ENCODE measurements at places on chromosomes 12 and 14.

- no peak for DNase-seq
Observed at GRCh38 chr12:65614259-65614889, 209.9 kb upstream of the HMGA2 start.

- DNase-seq = no peak
Observed at GRCh38 chr12:80490329-80490728, 46.3 kb downstream of the PTPRQ start.

DNA sequence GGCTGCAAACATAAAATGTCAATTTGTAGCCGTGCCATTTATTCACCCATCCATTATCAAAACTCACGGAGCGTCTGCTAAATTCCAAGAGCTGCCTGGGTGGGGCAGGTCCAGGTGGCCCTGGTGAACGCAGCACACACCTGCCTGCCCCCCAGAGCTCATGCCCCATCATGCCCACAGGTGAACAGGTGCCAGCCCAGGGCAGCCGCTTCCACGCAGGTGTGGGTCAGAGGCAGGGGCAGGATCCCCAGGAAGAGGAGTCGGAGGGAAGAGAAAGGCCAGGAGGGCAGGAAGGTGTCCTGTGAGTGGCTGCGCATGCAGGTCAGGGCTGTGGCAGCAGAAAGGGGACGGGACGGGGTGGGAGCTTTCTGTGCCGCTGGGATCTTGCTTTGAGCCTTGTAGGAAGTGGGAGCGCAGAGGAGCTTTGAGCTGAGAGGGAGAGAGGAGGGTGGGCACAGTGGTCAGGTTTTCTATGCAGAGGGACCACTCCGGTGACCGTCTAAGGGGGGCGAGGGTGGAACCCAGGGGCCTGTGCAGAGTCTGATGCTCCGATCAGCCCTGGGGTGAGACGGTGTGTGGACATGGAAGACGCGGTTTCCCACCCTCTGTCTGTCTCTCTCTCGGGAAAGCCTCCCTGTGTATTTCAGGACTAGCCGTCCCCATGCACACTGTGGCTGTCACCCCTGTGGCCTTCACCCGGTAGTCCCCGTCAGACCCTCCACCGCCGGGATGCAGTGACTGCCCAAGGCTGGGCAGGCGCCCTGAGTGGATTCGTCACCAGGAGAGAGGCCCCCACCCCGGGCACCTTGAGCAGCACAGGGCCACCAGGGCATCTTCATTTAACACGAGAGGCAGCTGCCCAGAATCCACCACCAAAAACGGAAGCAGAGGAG lies 26.7 kb downstream of the GALNT9 start:
- DNase-seq = no peak

GRCh38 chr14:59107819-59108218 lies 80.6 kb upstream of the DAAM1 start:
- no peak for DNase-seq

DNA sequence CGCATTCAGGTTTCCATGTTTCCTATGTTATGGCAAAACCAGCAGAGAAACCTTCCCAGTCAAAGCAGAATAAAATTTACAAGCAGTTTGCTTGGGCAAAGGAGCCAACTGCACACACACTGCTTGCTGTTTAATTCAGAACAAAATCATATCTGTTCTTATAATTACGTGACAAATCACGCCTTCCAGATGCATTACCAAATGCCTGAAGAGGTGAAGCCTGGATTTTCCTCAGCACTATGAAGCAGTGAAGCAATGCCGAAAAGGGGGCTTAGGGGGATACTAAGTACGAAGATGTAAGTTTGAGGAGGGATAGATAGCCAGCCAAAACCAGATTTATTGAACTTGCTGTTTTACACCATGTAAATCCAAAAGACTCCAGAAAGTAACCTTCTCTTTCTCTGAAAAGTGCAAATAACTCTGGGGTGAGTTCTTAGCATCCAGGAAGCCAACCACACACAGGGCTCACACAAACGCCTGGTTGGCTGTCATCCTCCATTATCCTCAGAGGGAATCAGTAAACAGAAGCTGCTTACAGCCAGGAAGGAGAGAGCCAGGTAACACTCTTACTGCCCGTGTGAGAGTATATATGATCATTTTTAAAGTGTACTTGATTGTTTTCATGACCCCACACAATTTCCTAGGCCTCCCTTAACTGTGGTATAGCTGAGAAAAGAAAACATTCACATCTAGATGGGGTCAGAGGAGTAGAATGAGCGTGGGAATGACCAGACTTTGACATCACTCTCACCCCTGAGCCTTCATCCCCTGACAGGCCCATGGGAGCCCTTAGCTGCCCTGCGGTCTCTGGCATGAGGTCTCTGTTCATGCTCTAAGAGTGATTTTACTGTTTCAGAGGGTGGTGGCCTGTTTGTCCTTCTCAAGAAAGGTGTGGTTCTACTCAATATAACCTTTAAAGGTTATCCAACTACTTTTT lies 442.5 kb downstream of the EGLN3 start:
- DNase-seq = no peak

DNA sequence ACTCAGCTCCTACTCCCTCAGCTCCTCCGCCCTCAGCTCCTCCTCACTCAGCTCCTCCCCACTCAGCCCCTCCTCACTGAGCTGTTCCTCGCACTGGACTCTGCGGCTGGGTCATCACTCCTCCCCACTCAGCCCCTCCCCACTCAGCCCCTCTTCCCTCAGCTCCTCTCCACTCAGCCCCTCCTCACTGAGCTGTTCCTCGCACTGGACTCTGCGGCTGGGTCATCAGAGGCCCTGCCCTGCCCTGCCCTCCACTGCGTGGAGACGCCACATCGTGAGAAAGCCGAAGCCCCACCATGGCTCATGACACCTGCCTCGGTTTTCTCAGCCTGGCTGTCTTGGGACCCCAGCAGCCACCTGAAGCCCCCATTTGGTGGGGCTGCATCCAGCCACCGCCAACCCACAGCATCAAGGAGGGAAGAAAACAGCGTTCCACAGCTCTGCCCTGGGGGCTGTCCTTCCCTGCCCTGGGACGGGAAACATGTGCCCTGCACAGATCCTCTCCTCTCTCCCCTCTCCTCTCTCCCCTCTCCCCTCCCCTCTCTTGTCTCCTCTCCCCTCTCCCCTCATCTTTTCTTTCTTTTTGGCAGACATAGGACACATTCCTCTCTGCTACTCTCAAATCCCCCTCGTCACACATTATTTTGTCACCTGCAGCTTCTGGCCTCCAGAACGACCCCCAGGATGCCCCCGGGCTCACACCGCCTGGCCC lies 17.7 kb downstream of the NOC4L start:
- DNase-seq = no peak

- peak; percentile 19 for DNase-seq
Observed at GRCh38 chr12:46516933-46517578, 144.5 kb upstream of the SLC38A2 start.

- peak; percentile 43 for DNase-seq
Observed at GRCh38 chr12:47078733-47079467, 521 bp upstream of the PCED1B start.

GRCh38 chr12:45174595-45174994 lies 41.3 kb upstream of the ANO6 start:
- no peak for DNase-seq

DNA sequence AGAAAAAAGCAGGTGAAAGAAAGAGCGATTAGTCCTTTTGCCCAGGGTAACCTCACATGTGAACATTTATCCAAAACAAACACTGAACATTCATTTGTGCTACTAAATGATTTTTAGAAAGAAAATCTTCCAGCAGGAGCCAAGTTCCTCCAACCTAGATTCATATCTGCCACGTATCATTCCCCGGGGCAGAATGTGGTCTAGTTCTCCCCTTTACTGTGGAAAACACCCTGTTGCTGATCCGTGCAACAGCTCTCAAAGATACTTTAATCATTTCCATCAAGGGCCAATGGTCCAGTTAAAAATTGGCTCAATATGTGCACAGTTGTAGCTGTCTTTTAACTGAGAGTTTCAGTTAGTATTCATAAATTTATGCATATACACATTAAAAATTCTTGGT lies 479.1 kb downstream of the ATP23 start:
- DNase-seq = no peak

GRCh38 chr12:3961591-3961990 lies 88.4 kb upstream of the PARP11 start:
- DNase-seq = no peak

DNA sequence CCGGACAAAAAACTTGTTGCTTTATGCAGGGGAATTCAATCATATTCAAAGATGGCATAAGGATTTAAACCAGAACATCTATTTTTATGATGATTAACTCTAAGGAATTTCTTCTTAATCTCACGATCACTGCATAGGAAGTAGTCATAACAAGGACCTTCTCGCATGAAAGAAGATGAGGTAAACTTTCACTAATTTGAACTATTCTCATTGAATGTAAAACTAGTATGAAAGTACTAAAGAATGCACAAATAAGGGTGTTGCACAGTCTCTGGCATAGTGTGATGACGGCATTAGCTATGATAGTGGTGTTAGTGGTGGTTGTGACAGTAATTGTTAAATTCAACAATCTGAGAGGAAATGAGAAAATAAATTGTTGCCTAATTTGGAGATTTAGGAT lies 280.0 kb downstream of the SLC6A15 start:
- no peak for DNase-seq

- DNase-seq = no peak
Observed at GRCh38 chr14:57314396-57315089, 45.8 kb downstream of the AP5M1 start.

- no peak for DNase-seq
Observed at GRCh38 chr12:54561164-54561563, 11.8 kb downstream of the PDE1B start.

GRCh38 chr12:118103601-118104382 lies at the start of gene VSIG10:
Gene VSIG10 (minus strand): TSS chr12:118104011. CDS start chr12:118103671, 340 bp downstream.
- DNase-seq = peak; percentile 8

DNA sequence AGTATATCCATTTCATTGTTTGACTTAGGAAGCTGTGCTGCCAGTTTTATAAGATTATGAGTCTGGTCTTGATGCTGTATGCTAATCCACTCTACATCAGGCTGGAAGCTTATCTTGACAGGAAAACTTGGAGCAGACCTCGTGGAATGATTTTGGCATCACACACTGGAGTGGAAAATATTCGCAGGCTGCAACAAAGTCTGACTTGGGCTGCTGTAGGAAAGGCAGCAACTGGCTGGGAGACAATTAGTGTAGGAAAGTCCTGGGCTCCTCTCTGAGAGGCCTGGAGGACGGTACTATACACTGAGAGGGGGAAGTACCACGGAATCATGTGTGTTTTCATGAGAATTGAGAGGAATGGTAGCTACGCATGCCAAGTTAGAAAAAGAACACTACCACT lies 383.7 kb downstream of the ETNK1 start:
- no peak for DNase-seq

- DNase-seq = no peak
Observed at GRCh38 chr12:131413006-131413405, 297.9 kb upstream of the SFSWAP start.

DNA sequence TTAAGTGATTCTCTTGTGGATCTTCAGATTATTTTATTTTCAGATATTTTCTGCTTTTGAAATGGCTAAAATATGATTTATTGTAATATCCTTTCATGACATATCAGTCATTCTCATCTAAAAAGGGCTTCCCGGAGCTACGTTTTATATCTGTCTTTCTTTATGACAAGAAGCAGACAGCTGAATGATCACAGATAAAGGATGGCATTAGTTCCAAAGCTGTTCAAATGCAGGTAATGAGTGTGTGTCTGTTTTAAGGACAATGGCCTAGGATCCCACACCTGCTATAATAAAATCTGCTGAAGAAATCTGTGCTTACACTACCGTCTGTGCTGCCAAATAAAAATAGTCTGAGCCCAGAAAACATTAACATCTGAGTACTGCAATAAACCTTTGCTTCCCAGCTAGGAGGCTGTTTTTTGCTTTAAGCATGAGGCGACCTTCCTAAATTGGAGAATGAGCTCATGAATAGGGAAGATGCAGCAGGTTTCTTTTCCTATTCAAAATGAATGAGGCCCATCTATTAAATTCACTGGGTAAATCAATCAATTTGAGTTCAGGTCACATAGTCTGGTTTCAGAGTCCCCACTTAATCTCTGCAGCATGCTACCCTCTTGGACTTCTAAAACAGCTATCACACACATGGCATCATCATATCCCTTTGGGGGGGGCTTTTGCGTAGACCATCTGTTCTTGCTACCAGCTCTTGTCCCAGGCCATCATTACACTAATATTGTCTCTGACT lies 498.5 kb downstream of the NELL2 start:
- DNase-seq = no peak

DNA sequence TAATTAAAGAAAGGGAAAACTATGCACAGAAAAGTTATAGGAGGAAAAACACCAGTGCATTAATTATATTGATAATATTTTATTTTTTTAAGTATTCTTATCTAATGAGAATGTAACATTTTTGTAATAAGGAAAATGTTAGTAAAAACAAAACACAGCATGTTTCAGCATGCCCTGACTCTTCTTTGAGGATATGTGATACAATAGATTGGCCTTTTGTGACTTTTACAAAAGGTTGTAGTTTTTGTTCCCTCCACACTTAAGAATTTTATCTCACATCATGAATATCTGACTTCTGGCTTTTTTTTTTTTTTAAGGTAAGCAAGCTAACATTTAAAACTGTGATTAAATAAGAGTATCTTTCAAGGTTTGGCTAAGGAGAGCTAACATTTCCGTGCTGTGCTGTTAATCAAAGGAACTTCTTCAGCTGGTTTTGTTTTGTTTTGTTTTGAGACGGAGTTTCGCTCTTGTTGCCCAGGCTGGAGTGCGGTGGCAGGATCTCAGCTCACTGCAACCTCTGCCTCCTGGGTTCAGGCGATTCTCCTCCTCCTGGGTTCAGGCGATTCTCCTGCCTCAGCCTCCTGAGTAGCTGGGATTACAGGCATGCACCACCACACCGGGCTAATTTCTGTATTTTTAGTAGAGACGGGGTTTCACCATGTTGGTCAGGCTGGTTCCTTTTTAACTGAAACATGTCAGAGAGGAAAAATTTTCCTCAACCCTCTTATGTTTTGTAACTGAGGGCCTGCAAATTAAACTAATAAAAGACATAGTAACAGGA lies 30.8 kb upstream of the RESF1 start:
- peak; percentile 43 for DNase-seq

DNA sequence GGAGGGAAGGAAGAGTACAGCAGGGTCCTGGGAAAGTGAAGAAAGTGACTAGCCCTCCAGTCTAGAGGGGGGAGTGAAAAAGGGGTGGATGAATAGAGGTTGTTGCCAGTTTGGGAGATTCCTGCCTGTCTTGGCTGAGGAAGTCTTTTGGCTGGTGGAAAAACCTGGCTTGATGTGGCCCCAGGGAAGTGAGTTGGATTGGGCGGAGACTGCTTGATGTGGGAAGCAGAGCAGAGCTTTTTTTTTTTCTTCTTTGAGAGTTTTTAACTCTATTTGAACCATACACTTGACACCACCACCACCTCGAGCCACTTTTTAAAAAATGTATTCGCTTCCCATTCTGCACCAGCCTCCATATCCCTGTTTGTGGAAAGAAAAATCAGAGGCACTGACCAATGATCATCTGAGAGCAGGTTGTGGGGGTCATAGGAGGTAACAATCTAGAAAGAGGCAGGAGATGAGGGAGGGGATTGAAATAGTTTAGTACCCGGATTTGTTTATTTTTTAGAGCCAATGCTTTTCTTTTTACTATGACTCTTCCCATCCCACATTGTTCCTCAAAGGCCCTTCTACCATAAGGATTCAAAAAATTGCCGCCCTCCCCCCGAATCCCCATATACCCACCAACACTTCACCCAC lies 690 bp upstream of the DTX3 start:
- DNase-seq = no peak

- no peak for DNase-seq
Observed at GRCh38 chr12:94689002-94689645, 38.8 kb upstream of the TMCC3 start.
